ENCODE measurements at places on chromosomes 3 and 15.

GRCh38 chr3:122306622-122306953 is 18.5 kb upstream of the CSTA start:
- DNase-seq, result no peak

DNA sequence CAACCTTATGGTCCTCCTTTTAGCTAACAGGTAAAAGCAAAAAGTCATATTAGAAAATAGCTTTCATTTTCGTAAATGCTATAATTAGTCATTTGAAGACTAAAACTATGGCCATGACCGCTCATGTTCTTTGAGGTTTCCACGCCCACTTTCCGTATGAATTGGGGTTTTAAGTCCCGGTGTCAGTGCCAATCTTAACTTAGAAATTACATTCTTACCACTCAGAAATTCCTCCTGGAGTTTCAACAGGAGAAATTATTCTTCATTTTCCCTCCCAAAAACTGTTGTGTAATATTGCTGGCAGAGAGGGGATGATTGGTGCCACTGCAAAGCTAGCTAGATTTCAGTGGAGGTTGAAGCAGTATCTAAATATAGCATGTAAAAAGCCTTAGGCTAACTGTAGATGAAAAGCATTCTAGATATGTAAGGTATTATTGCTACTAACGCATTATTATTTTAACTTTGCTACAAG is 71.0 kb upstream of the MDFIC2 start:
- no peak for DNase-seq

GRCh38 chr3:43010638-43011037 is 31.5 kb downstream of the GASK1A start:
- no peak for DNase-seq

DNA sequence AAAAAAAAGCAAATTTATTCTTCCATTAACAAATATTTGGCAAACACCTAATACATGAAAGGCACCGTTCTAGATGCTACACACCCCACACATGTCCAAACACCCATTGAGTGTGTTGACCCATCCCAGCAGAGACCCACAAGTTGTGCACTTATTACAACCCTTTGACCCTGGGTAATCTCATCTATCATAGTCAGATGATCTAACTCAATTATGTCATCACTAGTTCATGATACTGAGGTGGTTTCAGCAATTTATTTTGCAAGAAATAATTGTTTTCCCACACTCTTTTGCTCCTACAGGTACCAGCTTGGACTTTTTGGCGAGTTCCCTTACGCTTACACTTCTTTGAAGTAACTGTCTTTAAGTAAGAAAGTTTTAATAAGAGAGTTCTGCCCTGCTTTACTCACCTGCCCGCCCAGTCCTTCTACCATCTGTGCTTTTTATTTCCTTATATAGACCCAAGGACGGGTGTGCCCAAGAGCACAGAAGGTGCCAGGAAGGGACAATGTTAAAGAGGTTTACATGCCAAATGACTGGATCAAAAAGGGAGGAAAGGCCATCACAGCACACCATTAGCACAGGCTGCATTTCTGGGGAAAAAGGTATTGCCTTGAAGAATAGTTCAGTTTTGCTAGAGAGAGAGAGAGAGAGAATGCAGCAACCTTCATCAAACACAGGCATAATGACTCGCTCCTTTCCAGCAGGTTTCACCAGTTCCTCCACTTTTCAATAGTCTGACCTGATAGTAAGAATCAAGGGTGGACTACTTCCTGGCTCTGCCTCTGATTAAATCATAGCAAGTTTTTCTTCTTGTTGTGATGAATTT is 54.5 kb upstream of the ATP11B start:
- no peak for DNase-seq

DNA sequence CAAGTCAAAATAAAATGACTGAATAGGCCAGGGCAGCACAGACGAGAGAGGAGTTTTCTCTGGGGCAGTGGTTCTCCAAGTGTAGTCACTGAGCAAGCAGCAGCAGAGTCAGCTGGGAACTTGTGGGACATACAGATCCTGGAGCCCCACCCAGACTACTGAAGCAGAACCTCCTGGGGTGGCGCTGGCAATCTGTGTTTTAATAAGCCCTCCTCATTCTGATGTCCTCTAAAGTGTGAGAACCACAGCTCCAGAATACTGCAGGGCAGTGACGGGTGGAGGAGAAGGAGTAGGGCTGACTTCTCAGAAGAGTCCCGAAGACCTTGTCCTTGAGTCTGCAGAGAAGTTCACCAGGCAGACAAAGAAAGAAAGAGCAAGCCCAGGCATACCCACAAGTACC is 251.3 kb upstream of the HES1 start:
- DNase-seq, result no peak

DNA sequence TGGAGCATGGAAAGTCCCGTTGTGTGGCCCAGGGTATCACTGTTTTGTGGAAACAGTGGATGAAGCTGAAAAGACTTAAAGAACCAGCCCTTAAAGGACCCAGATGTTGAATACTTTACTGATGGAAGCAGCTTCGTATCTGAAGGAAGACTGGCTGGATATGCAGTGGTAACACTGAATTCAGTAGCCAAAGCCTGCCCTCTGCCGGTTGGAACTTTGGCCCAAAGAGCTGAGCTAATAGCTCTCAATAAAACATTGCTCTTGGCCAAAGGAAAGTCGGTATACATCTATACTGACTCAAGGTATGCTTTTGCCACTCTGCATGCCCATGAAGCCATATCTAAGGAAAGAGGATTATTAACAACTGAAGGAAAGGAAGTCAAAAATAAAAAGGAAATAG is 885.4 kb downstream of the PDCD6IP start:
- peak; percentile 17 for DNase-seq

DNA sequence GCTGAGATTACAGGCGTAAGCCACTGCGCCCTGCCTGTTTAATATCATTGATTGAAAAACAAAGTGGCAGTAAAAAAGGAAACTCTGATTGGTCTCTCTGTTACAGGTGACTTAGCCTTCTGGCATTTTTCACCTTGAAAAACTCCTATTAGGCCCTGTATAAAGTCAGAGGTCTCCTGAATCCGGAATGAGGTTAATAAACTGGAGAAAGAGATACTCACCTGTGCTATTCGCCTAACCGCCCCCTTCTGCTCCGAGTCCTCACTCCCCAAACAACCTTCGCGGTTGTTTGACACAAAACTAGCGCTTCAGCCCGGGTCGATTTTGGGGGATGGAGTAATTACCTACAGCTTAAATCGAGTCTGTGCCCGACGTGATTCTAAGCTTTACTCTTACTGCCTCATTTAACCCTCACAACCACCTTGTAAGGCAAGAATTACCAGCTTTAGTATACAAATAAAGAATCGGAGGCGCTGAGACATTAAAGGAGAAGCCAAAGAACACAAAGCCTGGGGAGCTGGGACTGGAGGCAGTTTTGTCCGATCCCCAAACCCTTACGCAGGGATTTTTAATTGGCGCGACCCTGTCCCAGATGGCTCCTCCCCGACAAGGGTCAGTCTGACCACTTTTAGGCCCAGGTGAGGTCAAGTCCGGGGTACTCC is 441 bp downstream of the CEP70 start:
- no peak for DNase-seq

GRCh38 chr15:61830536-61831330 is 229.5 kb downstream of the VPS13C start:
- no peak for DNase-seq

- DNase-seq, result no peak
These were observed 15.1 kb upstream of the CBLB start for GRCh38 chr3:105883798-105884377.

GRCh38 chr3:145183261-145183660 is 977.7 kb downstream of the PLOD2 start:
- DNase-seq, result no peak

DNA sequence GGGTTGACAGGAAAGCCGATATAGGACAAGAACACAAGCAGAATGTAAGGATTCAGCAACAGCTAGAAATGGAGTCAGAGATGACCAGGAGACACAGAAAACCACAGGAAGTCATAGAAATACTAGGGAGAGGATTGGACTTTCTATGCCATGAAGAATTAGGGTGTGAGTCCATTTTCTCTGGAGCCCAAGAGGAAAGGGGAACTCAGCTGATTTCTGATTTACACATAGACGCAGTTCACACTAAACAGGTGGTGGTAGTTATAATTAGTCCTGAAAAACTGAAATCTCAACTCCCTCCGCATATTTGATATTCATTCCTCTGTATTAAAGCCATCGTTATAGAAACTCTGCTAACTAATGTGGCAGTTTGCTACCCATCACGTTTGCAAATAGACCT is 292.7 kb upstream of the STT3B start:
- DNase-seq, result no peak

DNA sequence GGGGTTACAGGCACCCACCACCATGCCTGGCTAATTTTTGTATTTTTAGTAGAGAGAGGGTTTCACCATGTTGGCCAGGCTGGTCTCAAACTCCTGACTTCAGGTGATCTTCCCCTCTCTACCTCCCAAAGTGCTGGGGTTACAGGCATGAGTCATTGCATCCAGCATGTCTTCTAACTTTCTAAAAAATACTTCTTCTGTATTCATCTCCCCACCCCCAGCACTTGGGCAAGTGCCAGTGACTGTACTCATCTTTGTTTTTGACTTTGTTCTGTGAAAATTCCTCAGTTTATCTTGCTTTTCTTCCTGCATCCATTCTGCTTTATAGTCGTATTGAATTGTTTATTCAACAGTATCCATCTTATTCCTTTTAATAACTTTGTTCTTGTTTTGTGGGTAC is 47.6 kb downstream of the ARIH1 start:
- DNase-seq, result no peak

- no peak for DNase-seq
These were observed 754 bp downstream of the B3GNT5 start for GRCh38 chr3:183253528-183254486.

DNA sequence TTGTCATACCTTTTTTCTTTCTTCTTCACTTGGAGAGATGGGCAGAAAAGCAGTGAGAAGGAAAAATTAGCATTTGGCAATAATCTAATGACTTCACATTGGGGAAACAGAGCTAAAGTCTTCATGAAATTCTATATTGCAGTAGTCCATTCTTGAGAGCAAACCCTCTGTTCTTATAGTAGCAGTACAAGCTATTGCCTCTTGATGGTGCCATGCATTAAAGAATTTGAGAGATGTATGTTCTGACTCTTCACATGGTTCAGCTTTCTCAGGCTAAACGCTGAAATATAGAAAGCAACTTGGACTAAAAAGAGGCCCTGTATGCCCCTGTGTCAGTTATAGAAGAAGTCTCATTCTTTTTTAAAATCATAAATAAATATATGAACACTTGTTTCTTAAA is 36.0 kb downstream of the PHLDB2 start:
- no peak for DNase-seq

- no peak for DNase-seq
These were observed 44.8 kb downstream of the STRIT1 start for GRCh38 chr3:155248531-155249187.

DNA sequence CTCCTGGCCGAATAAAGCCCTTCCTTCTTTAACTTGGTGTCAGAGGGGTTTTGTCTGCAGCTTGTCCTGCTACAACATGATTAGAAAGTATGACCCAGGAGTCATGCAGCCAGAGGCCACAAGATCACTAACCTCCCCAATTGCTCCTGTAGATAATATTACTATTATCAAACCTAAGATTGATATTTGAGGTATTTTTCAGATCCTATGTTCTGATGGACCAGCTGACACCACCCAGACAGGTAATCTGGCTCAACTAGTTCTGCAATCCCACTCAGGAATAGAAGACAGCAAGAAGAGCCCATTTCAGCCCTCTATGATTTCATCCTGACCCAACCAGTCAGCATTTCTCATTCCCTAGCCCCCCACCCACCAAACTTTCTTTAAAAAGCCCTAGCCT is 23.3 kb upstream of the LIMD1 start:
- DNase-seq, result no peak

- DNase-seq, result no peak
These were observed 52.2 kb upstream of the OSBPL11 start for GRCh38 chr3:125647318-125648014.

GRCh38 chr3:98068824-98069223 is 18.1 kb upstream of the OR5AC2 start:
- no peak for DNase-seq

GRCh38 chr3:56839784-56840715 is 38.3 kb upstream of the ARHGEF3 start:
- no peak for DNase-seq

- no peak for DNase-seq
These were observed 66.2 kb downstream of the TAFA4 start for GRCh38 chr3:68866157-68866556.

- no peak for DNase-seq
These were observed 4.8 kb upstream of the RBP2 start for GRCh38 chr3:139481116-139481515.

DNA sequence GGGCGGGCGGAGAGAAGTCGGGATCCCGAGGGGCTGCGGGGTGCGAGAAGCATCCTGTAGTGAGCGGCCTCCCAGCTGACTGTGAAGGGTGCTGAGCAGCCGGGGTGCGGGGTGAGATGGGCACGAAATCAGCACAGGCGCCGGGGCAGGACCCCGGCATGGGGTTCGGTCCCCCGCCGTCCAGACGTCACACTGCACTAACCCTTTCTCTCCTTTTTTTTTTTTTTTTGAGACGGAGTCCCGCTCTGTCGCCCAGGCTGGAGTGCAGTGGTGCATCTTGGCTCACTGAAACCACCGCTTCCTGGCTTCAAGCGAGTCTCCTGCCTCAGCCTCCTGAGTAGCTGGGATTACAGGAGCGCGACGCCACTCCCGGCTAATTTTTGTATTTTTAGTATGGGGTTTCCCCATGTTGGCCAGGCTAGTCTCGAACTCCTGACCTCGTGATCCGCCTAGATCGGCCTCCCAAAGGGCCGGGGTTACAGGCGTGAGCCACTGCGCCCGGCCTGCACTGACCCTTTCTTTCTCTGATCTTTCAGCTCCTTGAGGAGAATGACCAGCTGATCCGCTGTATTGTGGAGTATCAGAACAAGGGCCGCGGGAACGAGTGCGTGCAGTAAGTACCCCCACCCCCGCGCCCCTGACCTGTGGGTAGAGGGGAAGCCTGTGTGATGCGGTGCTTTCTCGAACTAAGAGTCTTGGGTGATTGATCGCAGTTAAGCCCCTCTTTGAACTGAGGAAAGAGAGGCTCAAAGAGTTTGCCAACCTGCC is 513 bp downstream of the SS18L2 start:
- DNase-seq, result no peak

DNA sequence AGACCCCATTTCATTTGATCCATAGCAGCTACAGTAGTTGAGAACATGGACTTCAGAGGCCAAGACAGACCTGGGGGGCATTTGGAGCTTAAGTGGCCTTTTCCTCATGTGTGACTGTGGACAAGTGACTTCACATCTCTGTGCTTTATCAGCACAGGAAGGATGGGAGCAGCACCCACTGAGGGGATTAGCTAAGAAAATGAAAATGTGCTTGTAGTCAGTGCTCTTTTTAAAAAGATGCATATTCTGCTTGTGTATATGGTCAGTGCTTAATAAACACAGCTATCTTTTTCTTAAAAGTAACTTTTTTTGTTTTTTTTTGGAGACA is 34.5 kb downstream of the SLC6A6 start:
- DNase-seq, result no peak

GRCh38 chr15:58785355-58785754 is 14.3 kb downstream of the MINDY2 start:
- DNase-seq, result no peak

All from fibroblast of skin of left biceps (primary cell).